ENCODE measurements at places on chromosomes 7 and 10. TPM values are rescaled to one million over a fixed set of nuclear protein-coding genes. Genes with fewer than 3 reads are reported as not detected.

DNA sequence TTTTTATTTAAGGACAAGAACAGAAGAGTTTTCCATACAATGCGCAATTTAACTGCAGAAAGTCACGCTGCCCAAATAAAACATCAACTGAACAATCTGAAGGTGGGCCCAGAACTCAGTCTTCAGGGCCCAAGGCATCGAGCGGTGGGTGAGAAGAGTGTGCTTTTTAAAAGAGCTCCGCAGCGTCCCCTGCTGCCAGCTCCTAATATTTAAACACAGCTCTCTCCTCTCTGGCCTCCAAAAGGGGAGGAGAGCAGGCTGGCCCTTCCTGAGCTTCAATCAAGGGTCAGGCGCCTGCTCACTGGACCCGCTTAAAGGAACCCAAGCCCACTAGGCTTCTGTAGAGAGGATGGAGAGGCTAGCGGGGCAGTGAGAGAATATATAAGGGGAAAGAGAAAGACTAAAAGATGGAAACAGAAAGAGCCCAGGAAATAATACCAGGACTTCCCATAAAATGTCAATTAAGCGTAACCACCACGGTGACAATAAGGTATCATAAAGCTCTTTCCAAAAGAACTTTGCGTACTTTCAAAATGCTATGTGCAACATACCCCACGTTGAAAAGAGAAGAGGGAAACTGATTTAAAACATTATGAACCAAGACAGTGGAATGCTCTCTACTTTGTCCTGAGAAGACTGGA, 2.8 kb downstream of the FAM53B start:
- peak; percentile 79 for DNase-seq

MYPN gene
- total RNA-seq = not detected

SPDYE6 gene
- total RNA-seq = not detected

ZNF789 gene
- 17.4 TPM for total RNA-seq

DNA sequence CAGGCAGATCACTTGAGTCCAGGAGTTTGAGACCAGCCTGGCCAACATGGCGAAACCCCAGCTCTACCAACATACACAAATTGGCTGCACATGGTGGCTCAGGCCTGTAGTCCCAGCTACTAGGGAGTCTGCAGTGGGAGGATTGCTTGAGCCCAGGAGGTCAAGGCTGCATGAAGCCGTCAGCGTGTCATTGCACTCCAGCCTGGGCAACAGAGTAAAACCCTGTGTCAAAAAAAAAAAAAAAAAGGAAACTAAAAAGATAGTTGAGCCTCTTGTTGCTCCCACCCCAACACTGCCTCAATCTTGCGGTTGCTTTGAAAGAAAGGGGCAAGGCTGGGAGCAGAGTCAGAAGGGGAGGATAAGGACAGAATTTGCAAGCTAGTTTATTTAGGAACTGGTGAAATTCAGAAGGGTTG, 69.9 kb downstream of the SYPL1 start:
- DNase-seq = no peak

GRCh38 chr7:114818501-114818900, 103.4 kb upstream of the MDFIC start:
- DNase-seq = no peak

GIMAP1 gene
- total RNA-seq = 2.5 TPM

GRCh38 chr10:62016623-62017490, 115.4 kb downstream of the ARID5B start:
- DNase-seq = no peak

PTPRZ1 gene
- 136 TPM for total RNA-seq

DNA sequence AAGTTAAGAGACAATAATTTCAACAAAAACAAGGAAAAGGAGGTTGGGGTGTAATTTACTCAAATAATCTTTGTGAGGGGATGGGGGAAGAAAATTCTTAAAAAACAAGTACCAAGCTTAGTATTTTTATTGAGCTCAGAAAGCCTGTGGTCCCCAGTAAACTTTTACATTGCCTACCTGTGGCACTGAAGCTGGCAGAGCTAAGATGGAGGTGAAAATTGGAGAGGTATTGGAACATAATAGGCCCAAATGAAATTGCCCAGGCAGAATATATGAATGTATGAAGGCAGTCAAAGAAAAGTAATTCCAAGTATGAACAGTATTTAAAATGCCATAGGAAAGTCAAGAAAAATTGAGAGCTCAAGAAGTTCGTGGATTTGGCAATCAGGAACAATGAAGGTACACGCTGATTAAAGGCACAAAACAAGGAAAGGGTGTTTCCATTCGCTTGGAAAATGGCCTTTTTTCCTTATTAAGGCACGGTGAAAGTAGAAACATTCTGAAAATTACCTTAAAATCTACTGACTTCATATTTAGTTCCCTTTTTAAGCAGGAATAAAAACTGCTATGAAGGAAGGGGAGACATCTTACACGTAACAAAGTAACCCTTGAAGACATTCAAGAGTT, 3.4 kb upstream of the KMT2E start:
- DNase-seq = no peak

GRCh38 chr7:20151708-20152456, 65.3 kb downstream of the MACC1 start:
- no peak for DNase-seq

DNA sequence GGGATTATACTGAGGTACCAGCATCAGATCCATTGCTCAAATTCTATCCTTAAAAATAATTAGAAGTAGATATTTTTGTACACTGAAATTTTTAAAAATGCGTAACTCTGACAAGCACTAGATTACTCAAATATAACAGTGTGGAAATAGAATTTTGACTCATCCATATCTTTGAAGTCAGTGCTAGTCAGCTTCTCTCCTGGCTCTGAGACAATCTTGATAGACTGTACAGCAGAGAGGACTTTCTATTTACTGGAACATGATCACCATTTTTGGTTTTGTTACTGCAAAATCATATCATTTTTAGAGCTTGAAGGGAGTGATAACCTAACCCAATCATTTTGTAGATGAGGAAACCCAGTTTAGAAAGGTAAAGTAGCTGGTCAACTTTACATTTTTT, 195.0 kb downstream of the MTERF1 start:
- no peak for DNase-seq

GRCh38 chr7:76231071-76231470, 29.4 kb downstream of the SRRM3 start:
- no peak for DNase-seq

GRCh38 chr7:121459148-121459547, 63.0 kb upstream of the FAM3C start:
- DNase-seq = no peak

DNA sequence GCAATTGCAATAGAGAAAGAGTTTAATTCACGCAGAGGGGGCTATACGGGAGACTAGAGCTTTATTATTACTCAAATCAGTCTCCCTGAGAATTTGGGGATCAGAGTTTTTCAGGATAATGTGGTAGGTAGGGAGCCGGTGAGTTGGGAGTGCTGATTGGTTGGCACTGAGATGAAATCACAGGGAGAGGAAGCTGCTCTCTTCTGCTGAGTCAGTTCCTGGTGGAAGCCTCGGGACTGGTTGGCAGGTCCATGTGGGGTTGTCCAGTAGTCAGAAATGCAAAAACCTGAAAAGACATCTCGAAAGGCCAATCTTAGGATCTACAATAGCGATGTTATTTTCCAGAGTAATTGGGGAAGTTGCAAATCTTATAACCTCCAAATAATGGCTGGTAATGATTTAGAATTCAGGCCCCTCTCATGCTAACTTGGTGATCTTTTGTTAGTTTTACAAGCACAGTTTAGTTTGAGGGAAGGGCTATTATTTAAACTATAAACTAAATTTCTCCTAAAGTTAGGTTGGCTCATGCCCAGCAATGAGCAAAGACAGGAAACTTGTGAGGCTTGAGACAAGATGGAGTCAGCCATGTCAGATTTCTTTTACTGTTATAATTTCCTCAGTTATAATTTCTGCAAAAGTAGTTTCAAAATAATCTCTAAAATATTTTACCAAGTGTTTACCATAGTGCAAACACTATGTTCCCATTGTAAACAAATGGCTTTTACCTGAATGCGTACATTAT, 39.4 kb upstream of the SLC25A13 start:
- DNase-seq = no peak

DNA sequence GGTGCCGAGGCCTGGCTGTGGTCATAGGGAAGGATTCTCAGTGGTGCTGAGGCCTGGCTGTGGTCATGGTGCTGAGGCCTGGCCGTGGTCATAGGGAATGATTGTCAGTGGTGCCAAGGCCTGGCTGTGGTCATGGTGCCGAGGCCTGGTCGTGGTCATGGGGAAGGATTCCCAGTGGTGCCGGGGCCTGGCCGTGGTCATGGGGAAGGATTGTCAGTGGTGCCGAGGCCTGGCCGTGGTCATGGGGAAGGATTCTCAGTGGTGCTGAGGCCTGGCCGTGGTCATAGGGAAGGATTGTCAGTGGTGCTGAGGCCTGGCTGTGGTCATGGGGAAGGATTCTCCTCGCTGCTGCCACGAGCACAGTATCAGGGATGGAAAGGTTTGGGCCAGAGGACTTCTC, 327.3 kb downstream of the ADARB2 start:
- no peak for DNase-seq

DNAH11 gene
- 2.2 TPM for total RNA-seq

DNA sequence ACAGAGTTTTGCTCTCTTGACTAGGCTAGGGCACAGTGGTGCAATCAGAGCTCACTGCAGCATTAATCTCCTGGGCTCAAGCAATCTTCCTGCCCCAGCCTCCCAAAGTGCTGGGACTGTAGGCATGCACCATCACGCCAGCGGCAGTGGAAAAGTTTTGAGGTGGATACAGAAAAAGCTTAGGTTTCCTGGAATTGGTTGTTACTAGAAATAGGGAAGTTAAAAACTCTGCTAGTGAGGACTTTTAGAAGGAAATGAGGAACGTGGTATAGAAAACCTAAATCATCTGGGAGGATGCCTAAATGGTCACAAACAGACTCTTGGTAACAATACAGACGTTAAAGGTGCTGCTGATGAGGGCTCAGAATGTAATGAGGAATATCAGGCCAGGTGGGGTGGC, 10.9 kb upstream of the SNX8 start:
- DNase-seq = no peak

OR6B1 gene
- total RNA-seq = not detected

DNA sequence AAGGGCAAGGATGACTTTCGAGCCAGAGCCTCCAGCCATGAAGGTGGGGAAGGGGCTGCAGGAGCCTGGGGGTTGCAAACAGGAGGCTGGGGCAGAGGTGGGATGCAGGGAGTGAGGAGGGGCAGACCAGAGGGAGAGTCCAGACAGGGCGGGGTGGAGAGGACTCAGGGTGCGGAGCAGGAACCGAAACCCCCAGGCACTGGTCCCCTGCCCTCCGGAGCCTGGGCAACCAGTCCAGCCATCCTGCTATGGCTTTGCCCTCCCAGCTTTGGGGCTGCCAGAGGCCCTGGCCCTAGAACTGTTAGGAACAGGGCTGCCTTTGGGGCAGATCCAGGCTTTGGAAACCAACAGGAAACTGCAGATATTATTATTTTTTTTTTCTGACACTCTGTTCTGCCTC, 24.2 kb downstream of the GHRHR start:
- DNase-seq = no peak

- DNase-seq = no peak
Measured at GRCh38 chr7:65979583-65980477, 2.2 kb downstream of the GUSB start.

TRPV5 gene
- total RNA-seq = 1.1 TPM

AFAP1L2 gene
- 33.6 TPM for total RNA-seq

- DNase-seq = no peak
Measured at GRCh38 chr7:36931892-36932291, 207.6 kb upstream of the AOAH start.

DNA sequence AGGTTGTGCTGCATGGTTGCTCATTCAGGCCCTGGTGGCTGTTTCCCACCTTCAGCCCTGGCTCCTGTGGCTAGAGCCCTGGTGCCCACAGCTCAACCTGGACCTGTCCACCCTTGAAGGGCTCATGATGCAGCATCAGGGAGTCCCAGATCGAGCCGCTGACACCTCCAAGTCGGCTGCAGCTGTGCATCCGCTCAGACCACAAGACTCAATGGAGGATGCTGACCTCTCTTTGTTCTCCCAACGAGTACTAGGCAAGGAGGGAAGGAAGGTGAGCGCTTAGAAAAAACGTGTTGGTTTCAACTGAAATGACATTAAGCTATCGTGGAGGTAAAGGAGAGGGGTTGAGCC, 9.5 kb upstream of the C10orf95 start:
- DNase-seq = no peak

DNA sequence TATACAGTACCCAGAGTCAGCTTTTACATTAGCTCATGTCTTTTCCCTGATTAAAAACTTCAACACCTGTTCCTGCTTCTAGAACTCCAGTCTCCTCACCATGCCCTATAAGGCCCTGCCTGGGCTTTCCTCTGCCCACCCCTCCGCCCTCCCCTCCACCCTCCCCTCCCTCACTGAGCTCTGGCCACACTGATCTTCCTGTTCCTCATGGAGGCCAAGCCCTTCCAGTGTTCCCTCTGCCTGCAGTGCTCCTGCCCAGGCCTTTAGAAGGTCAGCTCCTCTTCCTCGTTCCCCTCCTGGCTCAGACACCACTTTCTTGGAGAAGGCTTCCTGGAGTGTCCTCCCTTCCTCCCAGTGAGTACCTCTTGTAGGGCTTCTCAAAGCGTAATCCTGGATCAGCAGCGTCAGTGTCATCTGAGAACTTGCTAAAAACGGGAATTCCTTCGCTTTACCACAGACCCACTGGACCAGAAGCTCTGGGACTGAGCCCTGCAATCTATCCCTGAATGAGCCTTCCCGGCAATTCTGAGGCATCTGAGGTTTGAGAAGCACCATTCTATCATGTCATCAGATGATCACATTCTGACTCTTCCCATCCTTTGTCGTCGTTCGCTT, 3.7 kb downstream of the PDZD7 start:
- DNase-seq = no peak

DNA sequence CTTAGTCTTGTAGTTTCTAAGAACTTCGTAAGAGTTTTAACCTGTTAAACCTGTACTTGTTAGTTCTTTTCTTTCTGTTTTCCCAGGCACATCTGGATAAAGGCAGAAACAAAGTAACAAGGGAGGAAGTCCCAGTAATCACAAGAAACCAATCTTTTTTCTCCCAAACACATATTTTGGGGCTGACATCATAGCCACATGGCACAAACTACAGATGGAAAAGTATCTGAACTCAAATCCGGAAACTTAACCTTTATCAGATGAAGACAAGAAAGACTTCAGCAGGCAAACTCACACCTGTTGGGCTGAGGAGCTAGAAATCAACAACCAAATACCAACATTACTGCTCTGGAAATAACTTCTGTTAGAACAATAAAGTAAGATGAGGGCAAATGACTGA, 67.1 kb downstream of the CUBN start:
- no peak for DNase-seq

- DNase-seq = no peak
Measured at GRCh38 chr10:33306126-33306525, 28.3 kb downstream of the NRP1 start.

DNA sequence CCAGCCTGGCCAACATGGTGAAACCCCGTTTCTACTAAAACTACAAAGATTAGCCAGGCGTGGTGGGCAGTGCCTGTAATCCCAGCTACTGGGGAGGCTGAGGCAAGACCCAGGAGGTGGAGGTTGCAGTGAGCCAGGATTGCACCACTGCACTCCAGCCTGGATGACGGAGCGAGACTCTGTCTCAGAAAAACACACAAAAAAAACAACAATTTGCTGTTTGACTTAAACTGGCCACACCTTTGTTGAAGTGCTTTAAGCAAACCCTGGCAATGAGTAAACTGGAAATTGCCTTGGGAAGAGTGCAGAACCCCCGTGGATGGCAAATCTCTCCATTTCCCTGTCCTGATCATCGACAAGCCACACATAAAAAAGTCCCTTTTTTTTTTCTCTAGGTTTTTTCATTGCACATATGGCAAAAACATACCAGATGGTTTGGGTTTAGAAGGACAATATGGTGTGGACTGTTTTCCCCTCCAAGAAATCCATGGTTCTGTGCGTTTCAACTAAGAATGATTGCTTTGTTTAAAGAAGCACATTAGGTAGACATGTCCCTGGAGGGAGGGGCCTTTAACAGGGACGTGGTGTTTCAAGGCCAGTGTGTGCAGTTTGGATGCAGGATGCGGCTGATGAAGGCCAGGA, 76.9 kb downstream of the NRP1 start:
- DNase-seq = no peak

Data from dorsolateral prefrontal cortex (tissue), 122 donors.